Left lung (tissue), 14 donors: ENCODE measurements at places on chromosomes 11 and 22. TPM values are rescaled to one million over a fixed set of nuclear protein-coding genes. Genes with fewer than 3 reads are reported as not detected.
A peak's percentile ranks its signal among the peaks of the same experiment; 100 is the strongest.

The ASPHD2 gene
- total RNA-seq, result 1.3 TPM

The OR51B2 gene
- total RNA-seq, result not detected

The F2 gene
- not detected for total RNA-seq

The SMPD1 gene
- total RNA-seq, result 79.3 TPM

The FOLH1 gene
- total RNA-seq, result 2.8 TPM

The GCAT gene
- 16.7 TPM for total RNA-seq

The MUC6 gene
- total RNA-seq, result not detected

The SCUBE2 gene
- 2.7 TPM for total RNA-seq

DNA sequence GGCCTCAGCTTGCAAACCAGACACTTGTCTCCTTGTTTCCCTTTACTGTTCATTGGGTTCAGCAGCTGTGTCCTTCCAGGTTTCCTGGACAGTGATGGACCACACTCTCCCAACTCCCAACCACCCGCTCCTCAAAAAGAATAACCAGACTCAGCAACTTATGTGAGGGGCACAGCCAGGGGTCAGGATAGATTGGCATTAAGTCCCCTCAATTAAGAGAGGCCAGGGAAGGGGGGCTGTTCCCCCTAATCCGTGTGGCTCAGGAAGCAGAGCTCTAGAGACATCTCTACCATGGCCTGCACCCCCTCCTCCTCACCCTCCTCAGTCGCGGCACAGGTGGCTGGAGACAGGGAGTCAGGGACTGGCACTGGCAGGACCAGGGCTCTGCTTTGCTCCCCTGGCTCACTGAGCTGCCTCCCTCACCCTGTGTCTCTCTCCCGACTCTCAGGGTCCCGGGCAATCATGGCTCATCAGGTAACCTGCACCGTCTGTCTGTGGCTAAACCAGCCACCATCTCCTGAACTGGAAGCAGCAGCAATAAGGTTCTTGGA, 111.7 kb downstream of the ZNF280B start:
- H3K4me1 ChIP-seq, result no peaks in the 10 kb centered on the region
- no peaks in the 10 kb centered on the region for H3K27me3 ChIP-seq
- H3K4me3 ChIP-seq, result no peak overlapping the region
- no peak overlapping the region for H3K27ac ChIP-seq
- no peaks in the 10 kb centered on the region for H3K36me3 ChIP-seq

GRCh38 chr22:30802202-30803166, 107.8 kb downstream of the OSBP2 start:
- peaks cover 7% of the 10 kb centered on the region for H3K27me3 ChIP-seq
- H3K27ac ChIP-seq, result no peak overlapping the region
- no peak overlapping the region for H3K4me3 ChIP-seq
- H3K4me1 ChIP-seq, result peaks cover 6% of the 10 kb centered on the region
- DNase-seq, result peak; percentile 79
- H3K36me3 ChIP-seq, result no peaks in the 10 kb centered on the region

- H3K4me1 ChIP-seq, result no peaks in the 10 kb centered on the region
- H3K36me3 ChIP-seq, result no peaks in the 10 kb centered on the region
- H3K27me3 ChIP-seq, result no peaks in the 10 kb centered on the region
- no peak overlapping the region for H3K4me3 ChIP-seq
- no peak overlapping the region for H3K27ac ChIP-seq
- DNase-seq, result no peak
Measured at GRCh38 chr22:25919452-25919851, 177.5 kb downstream of the MYO18B start.

- no peak overlapping the region for H3K27ac ChIP-seq
- H3K36me3 ChIP-seq, result peaks cover 63% of the 10 kb centered on the region
- H3K27me3 ChIP-seq, result no peaks in the 10 kb centered on the region
- no peak for DNase-seq
- H3K4me1 ChIP-seq, result peaks cover 23% of the 10 kb centered on the region
- H3K4me3 ChIP-seq, result no peak overlapping the region
Measured at GRCh38 chr11:68266121-68266891, 5.5 kb downstream of the C11orf24 start.

DNA sequence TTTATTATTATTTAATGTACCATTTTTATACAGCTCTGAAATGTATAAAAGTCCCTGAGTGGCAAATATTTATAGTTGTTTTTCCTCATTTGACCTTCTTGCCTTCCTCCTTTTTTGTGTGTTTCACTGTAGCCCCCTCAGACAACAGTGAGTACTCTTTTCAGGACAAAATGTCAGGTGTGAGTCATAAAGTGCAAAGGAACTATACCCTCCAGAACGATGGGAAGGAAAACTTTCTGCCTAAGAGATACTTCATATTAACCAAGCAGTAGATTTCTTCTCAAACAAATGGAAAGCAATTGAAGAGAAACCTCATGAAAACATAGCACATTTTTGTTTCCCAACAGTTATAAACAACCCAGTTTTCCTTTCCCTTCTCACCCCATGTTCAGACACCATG, 16.1 kb upstream of the MS4A7 start:
- H3K4me1 ChIP-seq, result no peaks in the 10 kb centered on the region
- H3K4me3 ChIP-seq, result no peak overlapping the region
- H3K36me3 ChIP-seq, result no peaks in the 10 kb centered on the region
- no peak for DNase-seq

GRCh38 chr11:35563484-35564244, 38.2 kb upstream of the PAMR1 start:
- no peak overlapping the region for H3K4me3 ChIP-seq
- no peak for DNase-seq
- peaks cover 9% of the 10 kb centered on the region for H3K27me3 ChIP-seq
- H3K4me1 ChIP-seq, result no peaks in the 10 kb centered on the region

- H3K27ac ChIP-seq, result no peak overlapping the region
- no peaks in the 10 kb centered on the region for H3K27me3 ChIP-seq
- no peak overlapping the region for H3K4me3 ChIP-seq
- no peaks in the 10 kb centered on the region for H3K36me3 ChIP-seq
- DNase-seq, result no peak
Measured at GRCh38 chr22:44883011-44883421, 126.8 kb downstream of the PHF21B start.

DNA sequence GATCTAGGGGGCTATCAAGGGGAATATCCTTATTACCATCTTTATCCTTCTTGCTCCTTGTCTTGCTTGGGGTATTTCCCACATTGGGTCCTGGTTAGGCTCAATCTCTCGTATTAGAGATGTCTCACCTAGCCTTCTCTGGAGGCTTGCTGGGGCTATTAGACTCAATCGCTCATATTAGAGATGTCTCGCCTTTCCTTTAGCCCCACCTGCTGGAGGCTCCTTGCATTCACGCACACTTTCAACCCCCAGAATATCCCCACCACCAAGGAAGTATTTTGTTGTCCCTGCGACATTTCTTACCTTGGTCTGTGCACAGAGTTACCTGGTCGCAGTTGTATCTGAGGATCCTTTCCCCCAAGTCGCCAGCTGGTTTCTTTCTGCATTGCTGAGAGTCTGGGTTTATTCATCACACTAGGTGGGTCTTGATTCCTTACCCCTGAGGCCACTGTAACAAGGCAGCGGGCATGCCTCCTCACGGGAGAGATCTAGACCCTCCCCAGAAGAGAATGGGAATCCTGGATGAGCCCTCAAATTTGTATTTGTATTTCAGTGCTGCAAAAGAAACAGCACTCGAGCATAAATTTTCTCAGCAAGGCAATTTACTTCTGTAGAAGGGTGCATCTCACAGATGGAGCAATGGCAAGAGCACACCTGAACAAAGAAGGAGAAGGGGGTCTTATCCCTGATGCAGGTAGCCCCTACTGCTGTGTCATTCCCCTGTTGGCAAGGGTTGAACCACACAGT, 15.9 kb upstream of the HYLS1 start:
- H3K27me3 ChIP-seq, result no peaks in the 10 kb centered on the region
- no peak overlapping the region for H3K4me3 ChIP-seq
- no peak overlapping the region for H3K27ac ChIP-seq
- no peaks in the 10 kb centered on the region for H3K4me1 ChIP-seq

DNA sequence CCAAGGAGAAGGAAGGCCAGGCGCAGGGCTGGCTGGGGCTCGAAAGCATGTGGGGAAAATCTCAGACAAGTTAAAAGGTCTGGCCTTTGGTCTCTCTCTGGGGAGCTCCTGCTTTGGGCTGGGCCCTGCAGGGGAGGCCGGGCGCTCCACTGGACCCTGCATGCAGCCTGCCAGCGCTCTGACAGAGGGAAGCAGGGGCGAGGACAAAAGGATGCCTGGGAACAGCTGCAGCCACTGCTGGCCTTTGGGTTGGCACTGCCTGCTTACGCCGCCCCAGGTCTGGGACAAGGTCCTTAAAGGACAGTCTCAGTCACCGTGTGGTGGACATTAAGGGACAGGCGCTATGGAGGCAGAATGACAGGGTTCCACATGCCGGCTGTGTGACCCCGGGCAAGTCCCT, 56.4 kb upstream of the TTLL12 start:
- no peak for DNase-seq
- H3K4me1 ChIP-seq, result peaks cover 5% of the 10 kb centered on the region
- no peaks in the 10 kb centered on the region for H3K36me3 ChIP-seq
- no peaks in the 10 kb centered on the region for H3K27me3 ChIP-seq
- H3K27ac ChIP-seq, result no peak overlapping the region

DNA sequence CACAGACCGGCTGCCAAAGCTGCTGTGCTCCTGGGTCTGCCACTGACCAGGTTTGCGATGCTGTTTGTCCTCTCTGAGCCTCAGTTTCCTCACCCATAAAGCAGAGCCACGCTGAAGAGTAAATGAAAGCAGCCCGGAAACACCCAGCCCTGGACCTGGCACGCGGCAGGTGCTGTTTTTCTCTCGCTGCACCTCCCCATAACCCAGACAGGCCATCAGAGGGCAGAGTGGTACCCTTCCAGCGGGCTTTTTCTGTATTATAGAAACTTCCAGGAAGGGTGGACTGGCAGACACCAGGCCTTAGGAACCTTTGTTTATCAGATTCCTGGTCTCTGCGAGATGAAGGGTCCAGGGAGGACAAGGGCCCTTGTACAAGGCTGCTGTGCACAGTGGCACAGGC, 17.9 kb upstream of the FGF19 start:
- H3K27ac ChIP-seq, result no peak overlapping the region
- H3K4me3 ChIP-seq, result no peak overlapping the region
- H3K27me3 ChIP-seq, result peaks cover 99% of the 10 kb centered on the region
- no peak for DNase-seq
- no peaks in the 10 kb centered on the region for H3K4me1 ChIP-seq

DNA sequence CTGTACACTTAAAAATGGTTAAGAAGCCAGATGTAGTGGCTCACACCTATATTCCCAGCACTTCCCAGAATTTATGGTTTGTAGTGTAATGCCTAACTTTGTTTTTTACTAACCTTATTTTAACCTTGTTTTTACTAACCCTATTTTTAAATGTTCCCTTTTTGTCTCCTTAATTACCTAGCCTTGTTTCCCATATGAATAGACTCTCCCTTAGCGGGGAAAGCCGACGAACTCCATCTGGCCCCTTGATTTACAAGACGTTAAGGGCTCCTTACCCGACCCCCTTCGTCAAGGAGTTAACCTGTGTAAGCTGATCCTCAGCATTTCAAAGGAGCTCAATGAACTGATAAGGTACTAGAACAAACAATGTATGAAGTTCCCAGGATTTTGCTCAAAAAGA, 17.1 kb downstream of the APOBEC3H start:
- DNase-seq, result no peak
- no peaks in the 10 kb centered on the region for H3K4me1 ChIP-seq
- no peaks in the 10 kb centered on the region for H3K36me3 ChIP-seq
- H3K4me3 ChIP-seq, result no peak overlapping the region
- H3K27me3 ChIP-seq, result peaks cover 50% of the 10 kb centered on the region

DNA sequence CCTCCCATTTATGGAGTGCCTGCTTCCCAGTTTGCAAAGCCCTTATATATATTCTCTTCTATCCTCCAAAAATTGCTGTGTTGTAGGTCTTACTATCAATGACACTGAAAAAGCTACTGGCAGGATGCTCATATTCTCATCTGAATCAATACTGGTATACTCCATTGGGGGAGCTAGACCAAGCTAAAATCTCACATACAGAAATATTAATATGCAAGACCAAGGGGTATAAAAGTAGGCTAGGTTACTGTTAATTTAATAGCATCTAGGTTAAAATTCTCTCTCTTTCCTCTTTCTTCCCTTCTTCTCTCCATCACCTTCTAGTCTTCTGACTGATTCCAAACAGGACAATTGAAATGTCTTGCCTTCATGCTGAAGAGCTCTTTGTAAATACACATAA, 17.1 kb upstream of the BDNF start:
- DNase-seq, result no peak
- H3K27ac ChIP-seq, result no peak overlapping the region
- peaks cover 96% of the 10 kb centered on the region for H3K27me3 ChIP-seq
- H3K4me3 ChIP-seq, result no peak overlapping the region
- H3K4me1 ChIP-seq, result peaks cover 8% of the 10 kb centered on the region

DNA sequence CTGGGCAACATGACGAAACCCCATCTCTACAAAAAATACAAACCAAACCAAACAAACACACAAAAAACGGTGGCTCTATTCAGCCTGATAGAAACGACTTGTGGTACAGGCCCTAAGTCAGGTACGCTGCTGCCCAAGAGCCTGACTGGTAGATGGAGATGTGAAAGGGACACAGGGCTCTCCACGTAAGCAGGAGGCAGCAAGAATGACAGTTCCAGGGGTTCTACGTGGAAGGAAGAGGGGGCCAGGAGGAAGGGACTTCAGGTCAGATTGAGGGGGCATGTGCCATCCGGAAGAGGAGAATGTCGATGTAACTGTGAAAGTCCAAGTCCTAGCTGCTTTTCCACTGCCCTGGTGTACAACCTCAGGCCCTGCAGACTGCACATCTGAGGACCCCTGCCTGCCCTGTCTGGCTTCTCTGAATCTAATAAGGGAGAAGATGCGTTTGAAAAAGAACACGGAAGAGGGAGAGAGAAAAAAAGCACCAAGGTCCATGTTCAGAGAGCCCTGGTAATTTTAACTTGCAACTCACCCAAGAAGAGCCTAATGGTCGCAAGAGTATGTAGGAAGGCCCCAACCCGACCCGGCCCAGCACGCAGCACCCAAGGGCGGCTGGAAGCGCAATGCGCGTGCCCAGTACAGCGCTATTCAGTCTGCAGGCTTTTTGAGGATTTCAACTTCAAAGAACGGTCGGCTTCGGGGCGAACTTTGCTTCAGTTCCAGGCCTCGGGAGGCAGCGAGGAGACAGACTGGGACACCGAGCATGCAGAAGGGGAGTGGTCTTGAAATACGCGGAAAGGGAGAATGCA, 909 bp upstream of the ZNRD2 start:
- no peak for DNase-seq
- H3K27me3 ChIP-seq, result no peaks in the 10 kb centered on the region
- H3K27ac ChIP-seq, result peak overlapping the region; percentile 94
- H3K36me3 ChIP-seq, result no peaks in the 10 kb centered on the region
- H3K4me1 ChIP-seq, result peaks cover 30% of the 10 kb centered on the region

DNA sequence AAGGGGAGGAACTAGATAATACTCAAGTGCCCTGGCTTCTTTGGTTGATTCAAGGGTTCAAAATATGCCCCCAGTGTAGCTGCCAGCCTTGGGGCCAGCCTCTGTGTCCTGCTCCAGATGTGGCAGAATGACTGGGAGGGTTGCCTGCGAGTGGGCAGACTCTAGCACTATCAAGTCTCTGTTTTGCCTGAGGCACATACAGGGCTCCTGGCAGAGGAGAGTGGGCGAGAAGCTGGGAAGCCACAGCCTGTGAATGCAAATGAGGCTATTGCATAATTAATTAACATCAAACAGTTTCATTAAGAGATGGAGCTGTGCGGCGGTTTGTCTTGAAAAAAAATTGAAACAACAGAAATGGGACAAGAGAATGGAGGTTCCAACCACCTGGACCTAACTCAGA, 50.8 kb downstream of the BUD13 start:
- H3K36me3 ChIP-seq, result no peaks in the 10 kb centered on the region
- H3K27me3 ChIP-seq, result no peaks in the 10 kb centered on the region
- no peak for DNase-seq
- H3K4me1 ChIP-seq, result no peaks in the 10 kb centered on the region
- H3K4me3 ChIP-seq, result no peak overlapping the region

- H3K27ac ChIP-seq, result no peak overlapping the region
- H3K4me3 ChIP-seq, result no peak overlapping the region
- H3K36me3 ChIP-seq, result no peaks in the 10 kb centered on the region
- no peaks in the 10 kb centered on the region for H3K27me3 ChIP-seq
- no peaks in the 10 kb centered on the region for H3K4me1 ChIP-seq
Measured at GRCh38 chr11:113663567-113663966, 42.5 kb downstream of the TMPRSS5 start.
